ENCODE measurements at places on chromosomes 13 and 19.

GRCh38 chr19:4425537-4425936 is 23.1 kb downstream of the CHAF1A start:
- DNase-seq = no peak

- DNase-seq = no peak
Measured at GRCh38 chr13:22040810-22041364, 370.0 kb downstream of the FGF9 start.

GRCh38 chr19:38320969-38321339 is 1.3 kb downstream of the KCNK6 start:
- DNase-seq = no peak

- no peak for DNase-seq
Measured at GRCh38 chr13:33435207-33435606, 149.7 kb upstream of the STARD13 start.

- no peak for DNase-seq
Measured at GRCh38 chr13:62837895-62838294, 1422.2 kb upstream of the PCDH20 start.

- no peak for DNase-seq
Measured at GRCh38 chr19:33689868-33690267, 68.1 kb downstream of the CHST8 start.

DNA sequence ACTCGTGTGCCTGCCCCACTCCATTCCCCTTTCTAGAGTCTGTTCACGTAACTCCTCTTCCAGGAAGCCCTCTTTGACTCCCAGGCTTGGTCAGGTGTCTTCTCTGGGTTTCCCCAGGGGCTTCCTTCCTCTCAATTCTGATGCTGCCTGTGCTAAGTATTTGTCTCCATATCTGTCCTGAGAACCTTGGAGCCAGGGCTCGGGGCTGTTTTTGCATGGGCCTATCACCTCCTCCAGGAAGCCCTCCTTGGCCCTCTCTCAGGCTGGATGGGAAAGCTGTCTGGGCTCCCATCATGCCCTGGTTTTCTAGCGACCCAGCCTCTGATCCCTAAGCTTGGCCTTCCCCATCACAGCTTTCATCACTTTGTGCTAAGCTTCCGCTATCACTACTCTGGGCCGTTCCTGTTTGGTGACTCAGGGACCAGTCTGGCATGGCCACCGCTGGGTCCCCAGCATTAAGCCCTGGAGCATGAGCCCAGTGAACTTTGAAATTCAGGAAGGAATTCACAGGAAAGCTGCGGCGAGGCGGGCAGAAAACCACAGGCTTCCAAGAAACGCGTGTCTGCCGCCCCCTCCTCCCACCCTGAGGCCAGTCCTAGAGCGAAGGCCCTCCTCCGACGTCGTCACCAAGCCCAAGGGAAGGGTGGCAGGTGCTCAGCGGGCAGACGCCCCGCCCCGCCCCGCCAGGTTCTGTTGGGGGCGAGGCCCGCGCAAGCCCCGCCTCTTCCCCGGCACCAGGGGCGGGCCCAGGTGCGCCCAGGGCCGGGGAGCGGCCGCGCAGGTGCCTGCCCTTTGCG is 486 bp upstream of the SPINT2 start:
- DNase-seq = peak; percentile 81

DNA sequence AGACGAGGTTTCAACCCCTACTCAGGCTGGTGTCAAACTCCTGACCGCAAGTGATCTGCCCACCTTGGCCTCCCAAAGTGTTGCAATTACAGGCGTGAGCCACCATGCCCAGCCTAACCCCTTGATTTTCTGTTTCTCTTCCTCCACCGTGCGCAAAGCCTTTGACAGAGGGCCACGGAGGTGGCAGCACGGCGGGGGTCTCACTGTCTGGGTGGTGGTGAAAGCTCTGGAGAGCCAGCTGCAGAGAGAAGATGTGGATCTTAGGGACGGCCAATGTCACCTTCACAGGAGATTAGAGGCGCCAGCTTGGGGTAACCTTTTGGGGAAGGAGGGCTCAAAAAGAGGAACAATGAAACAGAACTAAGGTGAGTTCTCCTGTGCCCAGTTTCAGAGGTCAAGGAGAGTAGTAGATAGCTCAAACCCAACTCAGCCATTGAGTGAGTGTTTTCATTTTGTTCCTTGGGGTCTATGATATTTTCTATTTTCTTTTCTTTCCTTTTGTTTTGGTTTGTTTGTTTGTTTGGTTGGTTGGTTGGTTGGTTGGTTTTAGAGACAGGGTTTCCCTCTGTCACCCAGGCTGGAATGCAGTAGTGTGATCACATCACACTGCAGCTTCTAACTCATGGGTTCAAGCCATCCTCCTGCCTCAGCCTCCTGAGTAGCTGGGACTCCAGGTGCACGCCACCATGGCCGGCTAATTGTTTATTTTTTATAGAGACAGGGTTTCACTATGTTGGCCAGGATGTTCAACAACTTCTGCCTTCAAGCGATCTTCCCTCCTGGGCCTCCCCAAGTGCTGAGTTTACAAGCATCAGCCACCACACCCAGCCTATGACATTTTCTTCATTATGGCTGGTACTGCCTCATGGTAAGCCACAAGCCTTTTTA is 37.7 kb downstream of the GPR42 start:
- no peak for DNase-seq

GRCh38 chr13:89163096-89163495 is 1491.9 kb downstream of the SLITRK5 start:
- DNase-seq = no peak

DNA sequence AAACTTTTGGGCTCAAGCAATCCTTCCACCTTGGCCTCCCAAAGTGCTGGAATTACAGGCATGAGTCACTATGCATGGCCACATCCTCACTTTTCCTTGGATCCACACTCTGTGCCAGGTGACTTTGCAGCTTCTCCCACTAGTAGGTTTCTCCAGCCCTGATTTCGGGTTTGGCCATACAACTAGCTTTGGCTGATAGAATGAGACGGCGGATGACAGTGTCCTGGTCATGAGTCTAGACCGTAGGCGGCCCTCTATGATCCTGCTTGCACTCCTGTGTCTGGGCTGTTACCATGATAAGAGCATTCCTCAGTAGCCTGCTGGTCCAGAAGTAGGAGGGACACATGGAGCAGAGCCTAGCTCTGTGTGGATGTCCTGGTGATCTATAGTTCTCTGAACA is 112.5 kb upstream of the KL start:
- no peak for DNase-seq

- peak; percentile 24 for DNase-seq
Measured at GRCh38 chr13:45851171-45851921, at the start of gene SIAH3. Gene SIAH3, minus strand, starts transcription at chr13:45851753. Its CDS starts 124 bp downstream, at chr13:45851629.

- DNase-seq = no peak
Measured at GRCh38 chr13:107778094-107778493, 437.2 kb downstream of the LIG4 start.

GRCh38 chr19:47766670-47767069 is 11.8 kb upstream of the SELENOW start:
- no peak for DNase-seq

DNA sequence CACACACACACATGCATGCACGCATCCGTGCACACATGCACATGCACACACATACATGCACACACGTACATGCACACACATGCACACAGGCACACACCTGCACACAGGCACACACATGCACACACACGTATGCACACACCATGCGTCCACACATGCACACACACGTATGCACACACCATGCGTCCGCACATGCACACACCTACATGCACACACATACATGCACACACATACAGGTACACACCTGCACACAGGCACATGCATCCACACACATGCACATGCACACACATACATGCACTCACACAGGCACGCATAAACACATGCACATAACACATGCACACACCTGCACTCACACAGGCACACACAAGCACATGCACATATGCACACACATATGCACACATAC is 112.1 kb downstream of the DPF1 start:
- DNase-seq = no peak

DNA sequence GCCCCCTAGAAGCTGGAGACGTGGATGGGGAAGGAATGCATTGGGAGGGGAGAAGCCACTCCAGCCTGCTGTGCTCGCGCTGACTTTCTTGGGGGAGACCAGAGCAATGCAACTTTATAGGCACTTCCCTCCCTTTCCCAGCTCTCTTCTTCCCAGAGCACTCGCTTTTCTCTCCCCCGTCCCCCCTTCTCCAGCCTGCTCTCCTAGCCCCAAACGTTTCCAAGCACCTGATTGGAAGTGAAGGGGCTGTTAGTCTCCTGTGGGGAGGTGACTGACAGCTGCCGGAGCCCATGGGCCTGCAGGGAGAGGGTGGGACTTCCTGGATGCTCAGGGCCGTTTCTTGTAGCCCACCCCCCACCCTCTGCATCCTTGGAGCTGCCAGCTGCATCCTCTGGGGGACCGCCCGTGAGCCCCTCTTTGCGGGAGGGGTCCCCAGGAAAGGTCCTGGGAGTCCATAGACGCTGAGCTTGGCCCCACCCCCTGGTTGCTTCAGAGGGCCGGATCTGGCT is 2.5 kb downstream of the HDGFL2 start:
- no peak for DNase-seq

- DNase-seq = peak; percentile 3
Measured at GRCh38 chr19:39032063-39032918, at the start of gene FBXO27. Gene FBXO27, minus strand, starts transcription at chr19:39032549. Its CDS starts 322 bp downstream, at chr19:39032227.

DNA sequence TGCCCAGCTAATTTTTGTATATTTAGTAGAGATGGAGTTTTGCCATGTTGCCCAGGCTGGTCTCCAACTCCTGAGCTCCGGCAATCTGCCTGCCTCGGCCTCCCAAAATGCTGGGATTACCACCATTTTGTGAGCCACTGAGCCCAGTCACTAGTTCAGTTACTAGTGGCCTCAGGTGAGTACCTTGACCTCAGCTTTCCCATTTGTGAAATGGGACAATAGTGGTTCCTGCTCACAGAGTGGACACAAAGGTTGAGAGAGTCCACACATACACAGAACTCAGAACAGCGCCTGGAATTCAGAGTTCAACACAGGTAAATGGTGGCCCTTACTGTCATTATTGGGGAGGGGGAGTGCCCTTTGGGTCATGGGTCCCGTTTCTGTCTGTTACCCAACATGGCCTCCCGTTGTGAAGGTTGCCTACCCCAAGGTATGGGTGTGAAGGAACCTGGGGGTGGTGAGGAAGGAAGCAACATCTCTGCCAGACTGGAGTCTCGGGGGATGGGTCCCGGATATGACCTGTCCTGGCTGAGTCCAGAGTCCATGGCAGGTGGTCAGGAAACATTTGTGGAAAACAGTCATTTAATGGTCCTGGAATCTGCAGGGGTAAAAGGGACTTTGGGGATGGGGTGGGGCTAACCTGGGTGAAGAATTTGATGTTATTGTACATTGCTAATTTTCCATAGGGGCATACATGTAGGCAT is 11.7 kb upstream of the IRGC start:
- DNase-seq = no peak

GRCh38 chr19:51352783-51353360 is 10.9 kb upstream of the VSIG10L start:
- DNase-seq = no peak

GRCh38 chr19:45691516-45692186 is at the start of gene SNRPD2:
Gene SNRPD2, minus strand, starts transcription at chr19:45691953. Its CDS starts 65 bp downstream, at chr19:45691888.
- DNase-seq = peak; percentile 93

Data from stimulated activated CD4-positive, alpha-beta T cell treated with anti-CD3 and anti-CD28 coated beads, Interleukin-2, amount 100 ng/mL, for 24 hours (primary cell).